ENCODE measurements at places on chromosomes 4 and X.

DNA sequence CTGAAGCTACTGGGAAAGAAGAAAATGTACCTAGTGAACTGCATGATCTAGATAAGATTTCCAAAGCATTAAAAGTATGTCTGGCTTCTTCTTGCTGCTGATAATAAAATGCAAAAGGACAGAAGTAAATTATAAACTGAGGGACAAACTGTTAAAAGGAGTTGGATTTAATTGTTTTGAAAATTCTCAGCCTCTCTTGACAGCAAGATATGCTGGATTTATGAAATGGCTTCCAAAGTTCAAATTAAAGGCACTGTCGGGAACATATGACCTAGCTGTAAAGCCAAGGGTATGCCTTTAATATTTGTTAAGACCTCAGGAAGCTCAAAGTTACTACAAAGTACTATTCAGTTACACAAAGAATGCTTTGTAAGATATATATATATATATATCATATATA lies 46.1 kb upstream of the CABS1 start:
- DNase-seq: no peak

GRCh38 chr4:856225-856901 lies 30.4 kb upstream of the CPLX1 start:
- no peak for DNase-seq

DNA sequence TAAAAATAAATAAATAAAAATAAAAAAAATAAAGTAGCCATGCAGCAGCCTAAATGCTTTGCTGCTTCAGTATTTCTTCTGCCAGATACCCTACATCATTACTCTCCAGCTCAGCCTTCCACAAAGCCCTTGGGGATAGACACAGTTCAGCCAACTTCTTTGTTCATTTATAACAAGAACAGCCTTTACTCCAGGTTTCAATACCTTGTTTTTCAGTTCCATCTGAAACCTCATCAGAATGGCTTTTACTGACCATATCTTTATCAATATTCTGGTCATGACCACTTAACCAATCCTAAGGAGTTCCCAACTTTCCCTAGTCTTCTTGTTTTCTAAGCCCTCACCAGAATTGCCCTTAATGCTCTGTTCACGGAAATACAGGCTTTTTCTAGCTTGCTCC lies 128.3 kb upstream of the MED14 start:
- DNase-seq: no peak

- DNase-seq: peak; percentile 36
Measured at GRCh38 chr4:74374561-74375327, 9.8 kb downstream of the EREG start.

- no peak for DNase-seq
Measured at GRCh38 chr4:157572284-157572683, 351.8 kb downstream of the GRIA2 start.

- DNase-seq: no peak
Measured at GRCh38 chr4:8285976-8286718, 16.6 kb downstream of the HTRA3 start.

- peak; percentile 84 for DNase-seq
Measured at GRCh38 chrX:13397878-13398818, 78.3 kb upstream of the ATXN3L start.

- no peak for DNase-seq
Measured at GRCh38 chr4:121278811-121279368, 101.9 kb downstream of the QRFPR start.

DNA sequence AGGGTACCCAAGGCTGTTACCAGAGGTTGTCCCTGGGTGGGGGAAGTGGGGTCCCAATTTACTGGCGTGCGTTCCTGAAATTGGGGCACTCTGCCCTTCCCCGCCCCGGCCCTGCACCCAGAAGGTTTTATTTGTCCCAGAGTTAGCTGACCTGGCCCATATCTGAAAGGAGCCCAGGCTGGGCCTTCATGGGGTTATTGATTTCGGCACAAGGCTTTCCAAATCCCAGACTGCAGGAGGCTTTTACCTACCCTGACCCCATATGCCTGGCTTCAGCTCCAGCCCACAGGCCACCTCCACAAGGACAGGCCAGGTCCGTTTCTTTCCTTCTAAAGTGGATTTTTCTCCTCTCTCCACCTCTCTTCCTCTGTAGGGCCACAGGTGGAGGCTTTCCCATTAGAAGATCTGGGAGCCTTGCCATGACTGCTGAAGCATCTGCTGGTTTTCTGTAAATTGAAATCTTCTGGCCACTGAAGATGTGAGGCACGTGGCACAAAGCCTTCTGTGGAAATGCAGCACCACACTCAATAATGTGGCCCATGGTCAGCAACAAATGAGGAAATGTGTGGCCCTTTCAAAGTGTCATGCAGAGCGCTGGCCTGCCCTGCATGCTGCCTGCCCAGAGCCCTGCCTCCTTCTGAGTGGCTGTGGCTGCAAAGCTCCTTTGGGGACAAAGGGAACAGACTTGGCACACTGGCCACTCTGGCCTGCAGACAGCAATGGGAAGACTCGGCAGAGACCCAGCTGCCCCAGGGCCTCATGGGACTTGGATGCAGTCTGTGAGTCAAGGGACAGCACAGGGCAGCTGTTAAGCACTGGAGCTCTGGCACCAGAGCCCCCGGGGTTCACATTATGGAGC lies 43.1 kb upstream of the MTM1 start:
- no peak for DNase-seq

- DNase-seq: no peak
Measured at GRCh38 chrX:97471071-97471470, 587.4 kb downstream of the RPA4 start.

DNA sequence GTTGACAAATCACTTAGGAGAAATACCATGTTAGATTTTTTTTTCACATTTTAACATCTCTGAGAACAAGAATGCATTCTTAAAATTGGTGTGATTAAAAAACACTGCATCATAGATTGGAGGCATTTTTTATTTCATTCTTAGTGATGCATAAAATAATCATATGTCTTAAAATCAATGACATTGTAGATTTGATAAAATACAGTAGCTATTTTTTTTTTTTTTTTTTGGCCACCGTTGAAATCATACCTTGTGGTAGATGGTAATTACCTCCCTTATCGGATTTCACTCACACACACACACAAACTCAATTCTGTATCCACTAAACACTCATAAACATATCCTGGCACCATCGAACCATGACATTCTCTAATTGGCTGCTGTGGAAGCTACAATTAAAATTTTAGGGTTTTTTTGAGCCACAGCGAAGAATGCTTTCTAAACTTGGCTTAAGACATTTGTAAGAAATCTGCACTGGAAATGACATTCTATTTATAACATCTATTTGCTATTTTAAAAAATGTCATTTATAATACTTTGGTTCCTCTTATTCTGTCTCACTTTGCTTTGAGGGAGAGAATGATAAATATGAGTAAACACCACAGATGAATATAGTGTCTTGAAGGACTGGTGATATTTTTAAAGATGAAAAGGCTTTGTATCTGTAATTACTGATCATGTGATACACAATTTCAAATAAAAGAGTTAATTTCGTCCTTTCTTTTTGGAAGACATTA lies 60.1 kb downstream of the CCSER1 start:
- no peak for DNase-seq

- peak; percentile 58 for DNase-seq
Measured at GRCh38 chrX:13120017-13120416, 75.6 kb upstream of the FAM9C start.

DNA sequence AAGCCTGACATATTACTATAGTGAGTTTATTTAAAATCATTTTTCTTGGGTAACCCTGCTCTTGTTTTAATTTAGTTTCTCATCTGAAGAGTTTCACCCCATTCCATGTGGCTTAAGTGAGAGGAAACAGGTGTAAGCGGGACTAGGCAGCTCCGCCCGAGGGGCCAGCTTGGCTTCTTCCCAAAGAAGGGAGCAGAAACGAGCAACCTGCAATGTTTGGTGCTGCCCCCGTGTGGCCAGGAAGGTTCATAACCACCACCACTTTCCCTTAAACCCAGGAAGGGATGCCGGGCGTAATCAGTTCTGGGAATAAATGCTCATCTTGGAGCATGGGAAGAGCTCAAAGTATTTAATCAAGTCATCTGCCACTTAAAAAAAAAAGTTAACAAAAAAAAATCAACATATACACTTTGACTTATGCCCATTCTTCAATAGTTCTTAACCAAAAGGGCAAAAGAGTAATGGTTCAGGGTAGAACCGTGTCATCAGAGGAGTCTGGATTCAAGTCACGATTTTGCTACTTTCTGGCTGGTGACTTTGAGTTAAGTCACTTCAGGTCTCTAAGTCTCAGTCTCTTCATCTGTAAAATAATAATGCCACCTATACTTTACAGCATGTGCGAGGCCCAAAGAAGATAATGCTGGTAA lies 147.9 kb downstream of the NSUN7 start:
- DNase-seq: peak; percentile 83

DNA sequence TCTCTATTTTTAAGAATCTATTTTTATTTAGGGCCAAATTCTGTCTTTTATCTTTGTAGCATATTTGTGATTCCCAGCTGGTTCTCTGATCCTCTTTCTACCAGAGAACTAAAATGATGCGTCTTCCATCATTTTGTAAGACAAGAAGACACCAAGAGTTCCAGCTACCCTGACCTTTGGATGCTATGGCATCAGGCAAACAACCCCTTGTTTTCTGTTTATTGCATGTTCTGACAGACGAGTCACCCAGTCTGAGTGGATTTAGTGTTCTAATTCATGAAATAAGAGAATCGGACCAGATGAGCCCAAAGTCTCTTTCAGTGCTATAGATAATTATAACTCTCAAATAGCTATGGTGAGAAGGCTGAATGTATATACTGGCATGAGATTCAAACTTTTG lies 69.7 kb downstream of the ZFYVE28 start:
- DNase-seq: no peak

DNA sequence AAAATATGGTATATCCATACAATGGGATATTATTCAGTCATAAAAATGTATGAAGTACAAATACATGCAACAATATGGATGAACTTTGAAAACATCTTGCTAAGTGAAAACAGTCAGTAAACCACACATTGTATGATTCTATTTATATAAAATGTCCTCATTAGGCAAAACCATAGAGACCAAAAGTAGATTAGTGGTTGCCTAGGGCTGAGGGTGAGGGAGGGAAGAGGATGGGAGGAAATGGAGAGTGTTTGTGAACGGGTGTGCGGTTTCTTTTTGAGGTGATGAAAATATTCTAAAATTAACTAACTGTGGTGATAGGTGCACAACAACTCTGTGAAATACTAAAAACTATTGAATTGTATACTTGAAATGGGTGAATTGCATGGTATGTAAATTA lies 29.6 kb downstream of the TEX11 start:
- DNase-seq: no peak

GRCh38 chrX:41779030-41779564 lies 55.1 kb downstream of the GPR82 start:
- DNase-seq: peak; percentile 17

DNA sequence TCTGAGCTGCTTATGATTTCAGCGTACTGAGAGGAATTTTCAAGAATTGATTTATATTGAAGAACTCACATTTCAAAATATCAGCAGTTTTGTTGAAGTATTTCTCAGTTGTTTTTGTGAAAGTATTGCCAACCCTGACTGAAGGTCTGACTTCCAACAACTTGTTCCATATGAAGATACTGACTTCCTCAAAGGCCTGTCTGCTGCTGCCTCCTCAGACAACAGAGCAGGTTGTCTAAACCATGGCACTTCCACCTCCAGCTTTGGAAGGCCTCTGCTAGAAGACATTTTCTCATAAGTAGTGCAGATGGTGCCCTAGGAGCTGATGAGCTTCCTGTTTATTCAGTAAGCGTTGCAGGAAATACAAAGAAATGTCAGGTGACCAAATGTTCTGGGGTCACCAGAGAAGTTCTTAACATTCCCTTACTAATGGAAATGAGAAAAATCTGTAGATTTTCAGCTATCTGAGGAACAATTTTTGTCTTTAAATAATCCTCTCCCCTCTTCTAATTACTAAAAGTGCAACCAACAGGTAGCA lies 28.8 kb downstream of the FGF2 start:
- no peak for DNase-seq

- DNase-seq: no peak
Measured at GRCh38 chr4:133162941-133163340, 13.8 kb downstream of the PCDH10 start.

- no peak for DNase-seq
Measured at GRCh38 chr4:162841753-162842152, 324.9 kb downstream of the NAF1 start.

- DNase-seq: no peak
Measured at GRCh38 chrX:128992107-128992971, 531.0 kb downstream of the SMARCA1 start.

DNA sequence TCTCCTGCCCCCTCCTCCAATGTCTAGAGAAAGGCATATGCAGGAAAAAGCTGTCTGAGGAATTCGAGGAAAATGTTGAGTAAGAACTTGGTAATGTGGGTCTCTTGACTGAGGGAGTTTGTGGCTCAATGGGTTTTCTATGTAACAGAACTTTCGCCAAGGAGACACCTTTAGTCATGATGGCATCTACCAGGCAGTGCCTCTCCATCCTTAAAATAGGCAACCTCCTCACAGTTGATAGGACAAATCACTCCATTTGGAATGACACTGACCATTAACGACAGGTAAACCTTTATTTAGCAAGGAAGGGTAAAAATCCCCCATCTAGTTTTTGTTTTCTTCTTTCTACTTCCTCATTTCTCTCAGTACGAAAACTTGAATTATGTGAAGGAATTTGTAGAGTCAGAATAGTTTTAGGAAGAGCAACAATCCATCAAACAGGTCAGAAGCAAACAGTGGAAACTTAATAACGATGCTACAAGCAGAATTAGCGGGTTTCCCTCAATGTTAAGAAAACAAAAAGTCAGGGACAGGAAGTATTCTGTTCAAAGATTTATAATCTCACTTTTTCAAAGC lies 2.7 kb downstream of the GSX2 start:
- no peak for DNase-seq

- no peak for DNase-seq
Measured at GRCh38 chrX:39982948-39983347, 114.8 kb downstream of the BCOR start.

GRCh38 chr4:144374065-144374464 lies 233.5 kb upstream of the GYPA start:
- no peak for DNase-seq

GRCh38 chrX:1103360-1103759 lies 109.1 kb downstream of the CRLF2 start:
- DNase-seq: no peak

DNA sequence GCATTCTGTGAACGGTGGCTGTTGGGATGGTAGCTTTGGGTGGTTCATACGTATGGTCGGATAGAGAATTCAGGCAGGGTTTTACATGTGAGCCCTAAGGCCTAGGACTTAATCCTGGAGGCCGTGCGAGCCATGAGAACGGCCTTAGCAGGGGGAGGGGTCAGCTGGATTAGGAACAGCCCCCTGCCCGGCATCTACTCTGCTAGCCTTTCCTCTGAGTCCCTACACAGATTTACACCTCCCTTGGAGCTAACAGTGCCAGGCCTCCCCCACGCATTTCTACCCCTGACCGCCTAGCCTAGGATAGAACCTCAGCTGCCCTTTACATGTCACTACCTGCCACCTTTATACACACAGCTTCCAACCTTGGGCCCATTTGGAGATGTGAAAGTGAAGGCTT lies 7.1 kb downstream of the PRAF2 start:
- DNase-seq: no peak

DNA sequence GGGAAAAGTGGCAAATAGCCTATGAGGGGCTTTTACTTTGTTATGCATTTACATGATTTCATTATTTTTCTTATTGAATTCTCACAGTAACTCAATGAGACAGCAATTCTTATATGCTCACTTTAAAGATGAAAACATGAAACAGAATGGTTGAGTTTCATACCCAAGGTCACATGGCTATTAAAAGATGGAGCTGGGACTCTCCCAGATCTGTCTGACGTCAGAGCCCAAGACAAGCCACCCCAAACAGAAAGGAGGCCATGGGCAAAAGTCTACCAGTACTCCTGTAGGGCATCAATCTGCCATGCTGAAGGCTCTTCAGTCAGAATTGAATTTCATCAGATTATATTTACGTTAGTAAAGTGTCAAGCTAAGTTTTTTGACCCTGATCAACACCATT lies 13.2 kb downstream of the HSD17B11 start:
- no peak for DNase-seq

All from small intestine (tissue), 16 donors.